ENCODE measurements at places on chromosomes 2 and 18.

DNA sequence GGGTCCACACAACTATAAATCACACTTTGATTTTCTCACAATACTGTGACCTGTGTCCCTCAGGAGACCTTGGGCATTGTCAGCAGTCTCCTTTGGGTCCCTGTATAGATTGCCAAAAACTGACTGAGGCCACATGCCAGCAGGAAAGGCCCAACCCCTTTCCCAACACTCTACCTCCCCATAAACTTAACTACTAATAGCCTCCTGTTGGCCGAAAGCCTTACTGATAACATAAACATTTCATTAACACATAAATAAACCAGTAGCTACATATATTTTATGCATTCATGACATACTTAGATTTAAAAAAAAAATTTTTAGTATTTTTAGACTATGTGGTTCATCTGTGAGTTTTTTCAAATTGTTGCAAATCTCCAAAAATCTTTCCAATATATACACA, 153.5 kb downstream of the ARL4C start:
- H3K4me3 ChIP-seq: no peak overlapping the region
- no peaks in the 10 kb centered on the region for H3K36me3 ChIP-seq
- H3K4me1 ChIP-seq: peaks cover 5% of the 10 kb centered on the region
- H3K27me3 ChIP-seq: peaks cover 6% of the 10 kb centered on the region

DNA sequence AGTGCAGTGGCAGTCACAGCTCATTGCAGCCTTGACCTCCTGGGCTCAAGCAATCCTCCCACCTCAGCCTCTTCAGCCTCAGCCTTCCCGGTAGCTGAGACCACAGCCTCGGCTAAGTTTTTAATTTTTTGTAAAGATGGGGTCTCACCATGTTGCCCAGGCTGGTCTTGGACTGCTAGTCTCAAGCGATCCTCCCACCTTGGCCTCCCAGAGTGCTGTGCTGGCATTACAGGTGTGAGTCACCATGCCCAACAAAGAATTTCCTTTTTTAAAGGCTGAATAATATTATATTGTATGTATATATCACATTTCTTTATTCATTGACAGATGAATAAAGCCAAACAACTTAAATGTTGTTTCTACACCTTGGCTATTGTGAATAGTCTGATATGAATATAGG, 42.5 kb downstream of the MOB4 start:
- no peak overlapping the region for H3K27ac ChIP-seq
- H3K27me3 ChIP-seq: no peaks in the 10 kb centered on the region
- no peak overlapping the region for H3K4me3 ChIP-seq
- H3K4me1 ChIP-seq: no peaks in the 10 kb centered on the region
- peaks cover 19% of the 10 kb centered on the region for H3K36me3 ChIP-seq

- H3K27me3 ChIP-seq: no peaks in the 10 kb centered on the region
- no peak overlapping the region for H3K4me3 ChIP-seq
- H3K4me1 ChIP-seq: peaks cover 42% of the 10 kb centered on the region
- no peaks in the 10 kb centered on the region for H3K36me3 ChIP-seq
- no peak for DNase-seq
Measured at GRCh38 chr2:109176928-109177327, 47.9 kb downstream of the SH3RF3 start.

- H3K4me3 ChIP-seq: peak overlapping the region; percentile 36
- peaks cover 26% of the 10 kb centered on the region for H3K27me3 ChIP-seq
- DNase-seq: no peak
- no peaks in the 10 kb centered on the region for H3K36me3 ChIP-seq
- no peak overlapping the region for H3K27ac ChIP-seq
Measured at GRCh38 chr2:127423478-127423843, 5.2 kb downstream of the PROC start.

DNA sequence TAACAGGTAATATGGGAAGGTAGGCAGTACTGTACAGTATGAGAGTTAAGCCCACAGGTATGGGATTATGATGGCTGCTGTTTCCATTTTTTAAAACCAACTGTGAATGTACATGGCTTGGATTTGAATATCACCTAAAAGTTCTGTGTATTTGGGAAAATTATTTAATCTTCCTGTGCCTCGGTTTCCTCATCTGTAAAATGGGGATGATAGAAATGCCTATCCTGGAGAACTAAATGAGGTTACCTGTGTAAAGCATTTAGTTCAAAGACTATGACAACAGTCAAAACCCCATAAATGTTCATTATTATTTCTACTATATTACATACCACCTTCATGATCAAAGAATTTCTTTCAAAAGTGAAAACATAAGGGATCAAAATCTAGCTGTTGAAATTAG, 3.6 kb downstream of the KLHL41 start:
- DNase-seq: no peak
- H3K27me3 ChIP-seq: no peaks in the 10 kb centered on the region
- H3K27ac ChIP-seq: no peak overlapping the region
- H3K36me3 ChIP-seq: no peaks in the 10 kb centered on the region
- H3K4me1 ChIP-seq: peaks cover 2% of the 10 kb centered on the region

GRCh38 chr2:119290859-119291587, 67.4 kb downstream of the STEAP3 start:
- H3K27ac ChIP-seq: no peak overlapping the region
- H3K4me1 ChIP-seq: no peaks in the 10 kb centered on the region
- DNase-seq: peak; percentile 61

- no peak overlapping the region for H3K4me3 ChIP-seq
- no peak for DNase-seq
- H3K27me3 ChIP-seq: peaks cover 71% of the 10 kb centered on the region
Measured at GRCh38 chr2:20670315-20671035, 3.5 kb downstream of the GDF7 start.

Data from IMR-90 (cell line).